Small intestine (tissue), 16 donors: ENCODE measurements at places on chromosomes 5 and 9. TPM values are rescaled to one million over a fixed set of nuclear protein-coding genes. Genes with fewer than 3 reads are reported as not detected.
A peak's percentile ranks its signal among the peaks of the same experiment; 100 is the strongest.

- DNase-seq, result peak; percentile 33
These were observed at the start of gene RANBP17 for GRCh38 chr5:170861917-170862766. Gene RANBP17, plus strand, starts transcription at chr5:170862018.

DNA sequence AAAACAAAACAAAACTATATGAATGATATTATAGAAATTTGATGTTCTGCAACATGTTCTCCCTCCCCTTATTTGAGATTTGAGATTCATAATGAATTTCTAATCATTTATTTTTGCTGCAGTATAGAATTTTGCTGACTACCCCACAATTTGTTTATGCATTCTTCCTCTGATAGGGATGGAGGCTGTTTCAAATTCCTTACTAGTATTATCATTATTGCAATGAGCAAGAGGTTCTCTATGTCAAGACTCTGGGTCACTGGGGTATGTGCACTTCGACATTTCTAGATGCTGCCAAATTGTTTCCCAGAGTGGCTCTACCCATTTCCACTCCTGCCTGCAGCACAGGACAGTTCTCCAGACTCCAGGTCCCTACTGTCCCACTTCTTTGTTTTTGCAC lies 54.9 kb upstream of the DAB2IP start:
- no peak for DNase-seq

DNA sequence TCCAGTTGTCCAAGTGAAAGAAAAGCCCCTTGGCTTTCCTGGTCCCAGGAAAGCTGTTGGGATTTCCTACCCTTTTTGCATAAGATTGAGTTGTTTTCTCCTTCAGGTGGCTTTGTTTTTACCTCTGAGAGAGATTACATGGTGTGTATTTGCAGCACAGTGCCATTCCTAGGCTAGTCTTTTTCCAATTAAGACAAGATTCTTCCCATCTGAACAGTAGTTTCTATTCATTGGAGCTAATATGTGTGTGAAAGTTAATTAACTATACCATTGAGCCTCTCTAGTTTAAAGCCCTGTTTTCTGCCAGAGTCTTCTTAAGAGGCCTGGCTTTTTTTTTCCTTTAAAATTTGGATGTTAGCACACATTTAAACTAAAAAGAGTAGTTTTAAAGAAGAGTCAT lies 20.1 kb downstream of the MSANTD3 start:
- no peak for DNase-seq

GRCh38 chr5:86532429-86532828 lies 85.3 kb upstream of the COX7C start:
- DNase-seq, result no peak

GRCh38 chr5:79181419-79182022 lies 54.4 kb upstream of the JMY start:
- DNase-seq, result no peak

DNA sequence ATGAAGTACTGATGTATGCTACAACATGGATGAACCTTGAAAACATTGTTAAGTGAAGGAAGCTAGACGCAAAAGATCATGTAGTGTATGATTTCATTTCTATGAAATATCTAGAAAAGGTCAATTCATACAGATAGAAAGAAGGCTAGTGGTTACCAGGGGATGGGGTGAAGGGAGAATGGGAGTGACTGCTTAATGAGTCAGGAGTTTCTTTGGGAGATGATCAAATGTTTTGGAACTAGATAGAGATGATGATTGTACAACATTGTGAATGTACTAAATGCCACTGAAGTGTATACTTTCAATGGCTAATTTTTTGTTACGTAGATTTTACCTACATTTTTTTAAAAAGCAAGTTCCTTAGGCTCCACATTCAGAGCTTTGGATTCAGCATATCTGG lies 14.9 kb upstream of the DELE1 start:
- no peak for DNase-seq

DNA sequence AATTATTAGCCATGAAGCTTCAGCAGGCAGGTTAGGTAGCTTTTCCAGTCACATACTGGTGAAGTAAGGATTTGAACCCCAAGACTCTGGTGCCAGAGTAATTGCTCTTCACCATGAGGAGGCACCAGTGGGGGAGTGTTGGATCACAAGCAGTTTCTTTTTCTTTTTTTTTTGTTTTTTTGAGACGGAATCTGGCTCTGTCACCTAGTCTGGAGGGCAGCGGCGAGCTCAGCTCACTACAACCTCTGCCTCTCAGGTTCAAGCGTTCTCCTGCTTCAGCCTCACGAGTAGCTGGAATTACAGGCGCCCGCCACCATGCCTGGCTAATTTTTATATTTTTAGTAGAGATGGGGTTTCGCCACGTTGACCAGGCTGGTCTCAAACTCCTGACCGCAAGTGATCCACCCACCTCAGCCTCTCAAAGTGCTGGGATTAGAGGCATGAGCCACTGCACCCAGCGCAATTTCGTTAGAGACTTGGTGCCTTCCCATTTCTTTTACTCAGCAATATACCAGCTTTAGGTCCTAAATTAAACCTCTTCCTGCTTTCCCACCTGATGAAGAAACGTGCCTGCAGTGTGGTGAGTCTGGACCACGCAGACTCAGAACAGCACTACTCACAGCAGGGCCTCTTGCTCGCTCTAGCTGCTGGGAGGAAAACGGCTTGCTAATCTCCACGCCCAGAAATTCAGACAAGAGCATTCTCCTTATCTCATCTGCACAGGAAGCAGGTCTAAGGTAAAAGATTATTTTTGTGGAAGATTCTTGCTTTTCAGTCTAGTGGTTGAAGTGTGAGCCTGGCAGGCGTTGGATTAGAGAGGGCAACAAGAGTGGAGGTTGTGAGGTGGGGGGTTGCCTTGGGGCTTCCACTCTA lies at the start of gene S100Z:
TSS of gene S100Z (plus strand) at position 596 of the 873 bp plus-strand sequence. CDS start 25,346 bp downstream, outside the sequence.
- peak; percentile 73 for DNase-seq

- DNase-seq, result no peak
These were observed 105.2 kb upstream of the DHFR start for GRCh38 chr5:80759866-80760577.

DNA sequence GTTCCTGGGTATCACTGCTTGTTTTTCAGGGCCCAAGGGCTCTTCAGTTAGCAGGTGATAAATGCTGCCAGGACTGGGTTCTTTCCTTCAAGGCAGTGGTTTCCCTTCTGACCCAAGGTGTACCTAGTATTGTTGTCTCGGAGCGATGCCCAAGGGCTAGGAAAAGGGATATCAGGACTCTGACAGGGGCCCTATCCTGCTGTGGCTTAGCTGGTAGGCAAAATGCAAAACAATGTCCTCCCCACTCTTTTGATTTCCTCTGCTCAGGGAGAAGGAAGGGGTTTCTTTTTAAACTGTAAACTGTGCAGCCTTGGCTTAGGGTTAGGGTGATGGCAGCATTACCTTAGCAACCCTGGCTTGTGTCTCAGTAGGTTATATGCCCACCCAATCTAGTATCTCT lies 508.8 kb upstream of the CTNND2 start:
- DNase-seq, result no peak

DNA sequence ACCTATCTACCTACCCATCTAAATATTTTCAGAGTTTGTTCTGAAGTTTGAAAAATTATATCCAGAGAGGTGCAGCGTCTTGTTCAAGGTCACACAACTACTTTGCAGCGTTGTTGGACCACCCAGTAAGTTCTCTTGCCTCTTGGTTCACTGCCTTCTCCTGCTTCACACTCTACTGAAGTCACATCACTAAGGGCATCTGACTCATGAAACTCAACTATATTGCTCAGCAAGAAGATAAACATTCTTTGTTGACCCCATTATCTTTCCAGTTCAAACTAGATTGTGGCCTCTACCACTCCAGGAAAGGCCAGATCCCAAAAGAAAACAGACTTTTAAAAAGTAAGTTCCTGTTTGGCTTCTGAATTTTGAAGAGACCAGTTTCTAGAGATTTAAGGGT lies 326.9 kb downstream of the SLIT3 start:
- no peak for DNase-seq

DNA sequence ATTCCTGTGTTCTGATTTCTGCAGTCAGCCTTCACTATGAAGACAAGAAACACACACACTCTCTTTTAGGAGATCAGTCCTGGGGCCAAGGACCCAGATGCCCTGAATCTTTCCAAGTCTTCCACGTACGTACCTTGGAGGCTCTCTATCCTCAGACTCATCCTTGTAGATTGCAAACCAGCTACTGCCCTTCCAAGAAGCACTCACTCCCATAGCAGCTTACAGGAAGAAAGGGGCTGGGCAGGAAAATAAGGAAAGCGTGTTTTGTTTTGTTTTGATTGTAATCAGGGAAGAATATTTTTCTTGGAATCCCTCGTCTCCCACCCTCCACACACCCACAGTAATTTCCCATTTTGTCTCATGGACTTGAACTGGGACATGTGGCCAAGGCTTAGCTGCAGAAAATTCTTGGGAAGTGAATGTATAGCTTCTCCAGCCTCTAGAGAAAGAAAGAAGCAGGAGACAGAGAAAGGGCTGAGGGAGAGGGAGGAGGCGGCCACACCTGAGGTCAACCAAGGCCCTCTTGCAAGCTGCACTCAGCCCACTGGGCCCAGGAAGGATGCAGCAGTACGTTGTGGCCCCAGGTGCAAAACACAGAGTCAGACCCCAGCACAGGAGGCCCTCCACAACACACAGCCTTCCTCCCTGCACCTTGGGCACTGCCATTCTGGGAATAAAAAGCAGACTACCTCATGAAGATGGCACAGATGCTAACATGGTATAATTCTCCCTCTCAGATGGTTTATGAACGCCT lies 29.9 kb downstream of the IRX2 start:
- DNase-seq, result no peak

DNA sequence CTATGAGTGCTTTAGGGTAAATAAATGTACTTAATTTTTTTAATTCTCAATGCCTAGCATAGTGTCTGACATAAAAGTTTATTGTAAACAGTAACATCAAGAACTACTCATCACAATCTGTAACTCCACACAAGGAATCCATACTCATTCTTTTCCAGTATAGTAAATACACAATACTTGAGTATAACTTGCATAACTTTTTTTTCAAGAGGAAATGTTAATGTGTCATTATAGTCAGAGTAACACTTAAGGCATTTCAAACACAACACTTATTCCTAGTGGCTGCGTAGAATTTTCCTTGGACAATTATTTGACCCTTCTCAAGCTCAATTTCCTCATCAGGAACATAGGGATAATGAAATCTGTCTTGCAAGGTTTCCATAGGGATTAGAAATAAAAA lies 584.3 kb downstream of the CAAP1 start:
- no peak for DNase-seq

GRCh38 chr9:112631313-112632070 lies 86.4 kb downstream of the INIP start:
- DNase-seq, result no peak

DNA sequence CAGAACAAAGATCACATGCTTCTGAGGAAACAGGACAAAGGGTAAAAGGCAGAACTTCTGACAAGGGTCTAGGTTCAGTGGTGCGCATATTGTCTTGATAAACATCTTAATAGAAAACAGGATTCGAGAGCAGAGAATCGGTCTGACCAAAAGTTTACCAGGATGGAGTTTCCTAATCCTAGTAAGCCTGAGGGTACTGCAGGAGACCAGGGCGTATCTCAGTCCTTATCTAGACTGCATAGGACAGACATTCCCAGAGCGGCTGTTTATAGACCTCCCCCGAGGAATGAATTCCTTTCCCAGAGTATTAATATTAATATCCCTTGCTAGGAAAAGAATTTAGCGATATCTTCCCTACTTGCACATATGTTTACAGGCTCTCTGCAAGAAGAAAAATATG lies 32.4 kb upstream of the TNFSF8 start:
- DNase-seq, result no peak

TPD52L3 gene
- not detected for polyA plus RNA-seq

SHISAL2B gene
- not detected for polyA plus RNA-seq

INSL4 gene
- not detected for polyA plus RNA-seq

LHX6 gene
- 7.7 TPM for polyA plus RNA-seq

PSMB7 gene
- 194 TPM for polyA plus RNA-seq

SMIM33 gene
- 0.45 TPM for polyA plus RNA-seq

ARHGEF37 gene
- 4.2 TPM for polyA plus RNA-seq

ST8SIA4 gene
- 1.8 TPM for polyA plus RNA-seq

CYLC2 gene
- polyA plus RNA-seq, result not detected

AP3B1 gene
- polyA plus RNA-seq, result 33.1 TPM

DMGDH gene
- polyA plus RNA-seq, result 1.9 TPM

CD14 gene
- polyA plus RNA-seq, result 30.3 TPM
